ENCODE measurements at places on chromosomes 11 and 22.
A peak's percentile ranks its signal among the peaks of the same experiment; 100 is the strongest.

GRCh38 chr11:106280036-106280435 is 202.6 kb downstream of the AASDHPPT start:
- DNase-seq = no peak

DNA sequence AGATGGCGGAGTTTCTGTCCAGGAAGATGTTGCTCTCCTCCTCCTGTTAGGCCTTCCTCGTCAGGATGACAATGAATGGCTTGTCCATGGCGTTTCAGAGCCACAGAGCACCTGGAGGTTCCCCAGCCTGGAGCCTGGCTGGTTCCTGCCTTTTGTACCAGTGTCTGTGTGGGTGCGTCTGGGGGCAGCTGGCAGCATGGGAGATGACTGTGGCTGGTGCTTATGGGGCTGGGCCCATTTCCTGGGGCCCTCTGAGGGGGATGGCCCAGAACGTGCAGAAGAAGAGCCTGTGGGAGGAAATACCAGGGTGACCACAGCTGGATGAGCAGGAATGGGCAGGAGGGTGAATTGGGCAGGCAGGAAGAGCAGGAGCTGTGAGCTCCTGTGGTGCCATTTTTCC is 6.7 kb downstream of the SLC37A2 start:
- DNase-seq = no peak

GRCh38 chr22:36201630-36202319 is at the start of gene APOL4:
Gene APOL4 (minus strand): TSS chr22:36201809. CDS start chr22:36201734, 75 bp downstream.
- peak; percentile 59 for DNase-seq

DNA sequence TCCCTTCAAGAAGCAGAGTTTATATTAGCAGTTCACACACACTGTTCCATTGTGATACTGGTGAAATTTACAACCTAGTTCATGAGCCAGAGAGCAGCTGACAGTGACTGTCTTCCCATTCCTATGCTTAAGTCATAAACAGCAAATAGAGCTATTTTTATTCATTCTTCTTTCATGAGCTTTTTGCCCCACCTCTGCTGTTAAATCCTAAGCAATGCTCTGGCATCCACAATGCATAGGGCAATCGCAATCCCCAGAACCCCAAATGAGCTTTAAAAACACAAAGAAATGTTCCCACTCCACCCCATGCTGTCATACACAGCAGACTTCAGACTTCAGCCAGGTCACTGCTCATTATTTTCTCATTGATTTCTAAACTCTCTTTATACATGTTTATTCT is 307.5 kb downstream of the ETS1 start:
- peak; percentile 45 for DNase-seq

GRCh38 chr22:38233427-38233826 is 31.6 kb downstream of the MAFF start:
- DNase-seq = peak; percentile 83

DNA sequence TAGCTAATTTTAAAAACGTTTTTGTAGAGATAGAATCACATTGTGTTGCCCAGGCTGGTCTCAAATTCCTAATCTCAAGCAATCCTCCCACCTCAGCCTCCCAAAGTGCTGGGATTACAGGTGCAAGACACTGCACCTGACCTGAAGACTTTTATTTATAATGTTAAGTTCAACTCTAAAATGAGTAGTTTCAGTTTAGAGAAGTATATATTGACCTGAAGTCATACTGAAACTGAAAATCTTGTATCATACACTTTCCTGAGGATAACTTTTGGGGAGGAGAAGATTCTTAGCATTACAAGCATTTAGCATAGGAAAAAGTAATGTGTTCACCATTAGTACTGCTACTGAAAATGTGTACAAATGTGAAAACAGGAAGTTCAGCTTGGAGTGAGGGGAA is 249.3 kb downstream of the CASP12 start:
- DNase-seq = no peak

DNA sequence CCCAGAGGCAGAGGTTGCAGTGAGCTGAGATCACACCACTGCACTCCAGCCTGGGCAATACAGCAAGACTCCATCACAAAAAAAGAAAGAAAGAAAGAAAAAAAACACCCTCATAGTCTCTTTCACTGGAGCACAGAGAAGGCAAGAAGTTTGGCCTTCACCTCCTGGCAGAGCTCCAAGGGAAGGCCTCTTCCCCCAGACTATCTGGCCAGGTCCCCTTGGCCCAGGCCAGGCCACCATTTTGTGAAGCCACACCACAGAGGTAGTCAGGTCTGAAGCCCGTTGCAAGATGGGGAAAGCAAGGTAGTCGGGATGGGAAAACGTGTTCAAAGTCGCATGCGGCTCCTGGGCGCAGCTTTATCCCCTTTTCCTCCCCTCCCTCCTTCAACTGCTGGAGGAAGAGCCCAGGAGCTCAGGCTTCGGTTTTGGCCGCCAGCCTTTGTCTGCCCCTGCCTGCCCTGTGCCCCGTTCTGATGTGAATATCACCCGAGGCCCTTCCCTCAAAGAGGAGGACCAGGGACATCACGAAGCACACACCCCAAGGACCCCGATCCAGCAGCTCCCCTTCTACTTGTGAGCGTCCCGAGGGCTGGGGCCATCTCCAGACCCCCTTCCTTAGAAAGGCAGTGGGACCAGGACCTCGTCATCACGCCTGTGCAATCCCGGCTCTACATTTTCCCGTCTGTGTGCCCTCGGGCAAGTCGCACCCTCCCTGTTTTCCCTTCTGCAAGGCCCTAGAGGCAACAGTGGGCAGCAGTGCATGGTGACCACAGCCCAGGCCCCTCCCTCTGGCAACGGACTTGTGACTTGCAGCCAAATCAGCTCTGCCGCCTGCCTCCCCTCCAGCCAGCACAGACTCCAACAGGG is 17.7 kb downstream of the CABP7 start:
- DNase-seq = no peak

DNA sequence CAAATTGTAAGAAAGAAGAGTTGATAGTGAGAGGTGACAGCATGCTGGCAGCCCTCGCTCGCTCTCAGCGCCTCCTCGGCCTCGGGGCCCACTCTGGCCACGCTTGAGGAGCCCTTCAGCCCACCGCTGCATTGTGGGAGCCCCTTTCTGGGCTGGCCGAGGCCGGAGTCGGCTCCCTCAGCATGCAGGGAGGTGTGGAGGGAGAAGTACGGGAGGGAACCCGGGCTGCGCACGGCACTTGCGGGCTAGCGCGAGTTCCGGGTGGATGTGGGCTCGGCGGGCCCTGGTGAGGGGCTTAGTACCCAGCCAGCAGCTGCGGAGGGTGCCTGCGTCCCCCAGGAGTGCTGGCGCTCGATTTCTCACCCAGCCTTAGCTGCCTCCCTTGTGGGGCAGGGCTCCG is 539.7 kb upstream of the CCDC179 start:
- no peak for DNase-seq

DNA sequence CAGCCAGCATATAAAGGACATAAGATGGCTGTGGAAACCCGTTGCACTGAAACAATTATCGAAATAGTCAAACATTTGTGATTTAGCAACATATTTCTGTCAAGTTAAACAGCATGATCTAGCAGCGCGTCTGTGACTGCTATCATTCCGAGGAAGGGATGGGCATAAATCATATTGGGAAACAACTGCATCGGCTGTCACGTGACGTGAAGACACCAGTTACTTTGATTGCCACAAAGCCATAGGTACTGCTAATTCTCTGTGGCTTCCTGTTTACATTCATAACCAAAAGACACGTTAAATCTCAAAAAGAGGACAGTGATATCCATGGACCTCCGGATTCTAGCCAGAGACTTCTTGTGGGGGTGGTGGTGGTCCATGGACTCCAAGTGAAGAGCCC is 87.8 kb downstream of the CACNA1I start:
- DNase-seq = no peak

DNA sequence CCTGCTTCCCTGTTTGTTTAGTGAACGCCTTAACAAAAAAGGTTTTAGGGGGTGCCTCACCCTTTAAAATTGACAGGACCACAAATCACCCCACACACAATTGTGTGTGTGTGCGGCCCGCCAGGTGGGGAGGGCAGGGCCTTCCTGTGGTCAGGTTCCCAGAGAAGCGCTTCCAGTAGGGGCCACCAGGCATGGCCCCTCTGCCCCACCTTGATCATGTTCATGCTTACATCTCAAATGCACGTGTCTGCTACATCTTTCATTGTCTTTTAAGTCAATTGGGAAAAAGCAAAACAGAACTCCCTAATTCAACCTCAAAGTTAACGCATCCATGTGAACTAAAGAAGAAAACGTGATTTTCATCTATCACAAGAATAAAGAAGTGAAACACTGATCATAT is 1335.3 kb downstream of the TBC1D22A start:
- no peak for DNase-seq

GRCh38 chr22:27752771-27753170 is 48.8 kb downstream of the MN1 start:
- peak; percentile 42 for DNase-seq

GRCh38 chr11:67406969-67407687 is 3.2 kb downstream of the TBC1D10C start:
- no peak for DNase-seq

DNA sequence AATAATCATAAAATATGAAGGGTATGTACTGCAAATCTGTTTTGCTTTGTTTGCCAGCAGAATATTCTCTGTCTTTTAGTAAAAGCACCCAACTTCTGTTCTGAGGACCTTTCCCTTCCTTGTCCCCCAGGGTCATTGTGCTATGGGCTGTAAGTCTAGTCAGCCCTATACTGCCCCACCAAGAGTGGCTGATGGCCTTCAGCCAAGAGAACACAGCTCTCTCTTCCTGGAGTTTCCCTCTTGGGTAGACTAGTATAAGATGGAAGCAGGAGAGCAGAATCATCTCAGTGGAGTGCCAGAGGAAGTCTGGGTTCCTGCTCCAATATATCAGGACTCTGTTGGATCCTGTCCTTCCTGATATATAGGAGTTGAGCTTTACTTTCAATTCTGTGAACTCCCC is 29.0 kb downstream of the MMP13 start:
- no peak for DNase-seq

DNA sequence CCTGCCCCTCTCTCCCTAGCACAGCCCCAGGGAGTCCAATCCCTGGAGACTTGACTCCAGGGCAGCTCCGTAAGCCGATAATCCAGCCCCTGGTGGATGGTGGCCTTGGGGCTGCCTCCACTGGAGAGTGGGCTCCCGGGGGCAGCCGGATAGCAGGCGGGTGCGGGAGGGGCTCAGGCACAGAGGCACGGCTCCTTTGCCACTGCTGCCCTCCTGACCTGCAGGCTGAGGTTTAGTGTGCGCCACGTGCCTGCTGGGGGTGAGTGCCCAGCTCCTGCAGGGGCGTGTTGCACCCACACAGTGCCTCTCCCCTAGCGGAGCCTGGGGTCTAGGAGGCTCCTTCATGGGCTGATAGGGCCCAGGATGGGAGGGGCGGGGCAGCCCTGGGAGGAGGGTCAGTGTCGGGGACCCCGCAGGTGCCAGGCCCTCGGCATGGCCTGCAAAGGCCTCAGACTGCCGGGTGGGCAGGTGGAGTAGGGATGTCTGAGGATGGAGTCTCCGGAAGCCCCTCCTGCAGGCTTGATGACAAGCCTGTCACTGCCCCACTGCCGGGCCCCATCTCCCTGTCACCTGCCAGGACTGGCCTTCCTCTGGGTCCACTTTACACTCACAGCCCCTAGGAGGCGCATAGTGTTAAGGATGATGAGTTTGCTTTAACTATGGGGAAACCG is 5.6 kb downstream of the DUSP8 start:
- DNase-seq = no peak

- peak; percentile 65 for DNase-seq
These were observed 45.2 kb downstream of the NAT10 start for GRCh38 chr11:34150494-34151151.

- DNase-seq = no peak
These were observed 42.6 kb downstream of the ACER3 start for GRCh38 chr11:76903325-76903724.

GRCh38 chr22:30602049-30602448 is 4.9 kb upstream of the TCN2 start:
- peak; percentile 31 for DNase-seq

- no peak for DNase-seq
These were observed 59.3 kb downstream of the TSPAN18 start for GRCh38 chr11:44785856-44786607.

DNA sequence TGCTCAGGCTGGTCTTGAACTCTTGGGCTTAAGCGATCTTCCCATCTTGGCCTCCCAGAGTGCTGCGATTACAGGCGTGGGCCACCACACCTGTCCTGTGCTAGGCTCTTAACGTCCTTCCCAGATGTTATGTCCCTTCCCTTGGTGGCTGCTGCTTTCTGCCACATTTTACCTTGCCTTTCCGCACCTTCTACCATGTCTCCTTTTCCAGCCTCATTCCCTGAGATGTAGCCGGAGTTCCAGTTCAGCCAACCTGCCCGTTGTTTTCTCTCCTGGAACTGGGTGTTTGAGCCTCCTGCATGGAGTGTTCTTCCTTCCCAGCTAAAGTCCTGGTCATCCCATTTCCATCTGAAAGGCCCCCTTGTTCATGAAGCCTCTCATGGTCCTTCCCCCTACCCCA is 95.3 kb downstream of the PTPRJ start:
- DNase-seq = no peak

GRCh38 chr11:68954836-68955606 is 25.8 kb downstream of the MRGPRD start:
- peak; percentile 63 for DNase-seq

DNA sequence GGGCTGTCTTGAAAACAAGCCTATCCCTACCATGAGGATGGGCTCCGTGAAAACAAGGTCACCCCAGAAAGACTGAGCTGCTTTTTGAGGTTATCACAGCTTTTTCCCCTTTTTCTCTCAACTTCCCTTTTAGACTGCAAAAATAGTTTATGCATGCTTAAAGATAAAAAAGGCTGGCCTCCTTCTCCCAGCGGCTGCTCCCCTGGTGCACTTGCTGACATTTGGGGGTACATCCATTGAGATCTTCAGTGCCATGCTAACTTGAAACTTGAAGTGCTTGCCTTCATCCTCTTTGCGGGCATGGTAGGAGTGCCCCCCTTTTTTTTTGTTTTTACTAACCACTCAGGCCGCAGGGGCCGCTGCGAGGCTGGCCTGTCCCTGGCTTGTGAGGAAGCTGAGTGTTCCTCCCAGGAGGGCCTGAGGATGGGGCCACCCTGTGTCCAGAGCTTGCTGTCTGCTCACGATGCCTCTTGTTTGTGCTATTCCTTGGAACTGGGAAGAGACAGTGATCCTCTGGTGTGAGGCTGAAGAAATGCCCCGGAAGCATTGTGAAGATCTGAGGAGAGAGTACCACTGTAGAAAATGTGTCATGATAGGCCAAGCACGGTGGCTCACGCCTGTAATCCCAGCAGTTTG is 2.2 kb downstream of the TANGO2 start:
- no peak for DNase-seq

DNA sequence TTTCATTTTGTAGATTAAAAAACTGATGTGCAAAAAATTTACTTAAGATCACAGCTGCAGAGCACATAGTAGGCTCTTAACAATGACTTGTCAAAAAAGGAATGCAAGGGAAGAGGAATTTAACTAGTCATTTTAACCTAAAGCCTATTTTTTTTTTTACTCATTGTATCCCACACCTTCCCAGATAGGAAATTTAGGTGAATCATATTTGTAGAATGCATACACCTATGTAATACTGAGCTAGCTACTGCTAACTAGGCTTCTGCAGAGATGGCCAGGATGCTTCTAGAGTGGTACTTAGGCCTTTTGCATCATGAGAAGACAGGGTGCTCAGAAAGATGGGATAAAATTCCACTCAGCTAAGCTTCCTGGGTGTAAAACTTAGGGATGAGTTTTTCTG is 387.3 kb downstream of the AASDHPPT start:
- DNase-seq = no peak

GRCh38 chr11:110473706-110474105 is 44.0 kb downstream of the FDX1 start:
- DNase-seq = peak; percentile 62

- no peak for DNase-seq
These were observed 12.5 kb upstream of the TCF20 start for GRCh38 chr22:42282943-42283277.
